ENCODE measurements at places on chromosomes 1 and 21.

- no peak for DNase-seq
Observed at GRCh38 chr1:31640179-31640578, 4.5 kb downstream of the PEF1 start.

DNA sequence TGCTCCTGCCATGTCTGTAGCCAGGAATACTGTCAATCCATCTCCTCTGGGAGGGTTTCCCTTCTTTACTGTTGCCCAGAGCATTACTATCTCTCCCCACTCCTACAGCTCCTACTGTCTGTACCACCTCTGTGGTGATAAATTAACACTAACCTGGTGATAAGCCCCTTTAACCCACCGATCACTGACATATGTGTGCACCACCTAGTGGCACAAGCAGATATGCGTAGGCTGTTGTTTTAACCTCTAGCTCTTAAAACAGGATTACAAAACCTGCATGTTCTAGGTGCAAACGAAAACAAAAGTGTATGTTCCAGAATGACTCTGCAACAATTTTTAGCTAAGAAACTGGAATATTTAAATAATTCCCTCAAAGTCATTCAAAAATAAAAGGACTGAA is 93.9 kb upstream of the BEND5 start:
- peak; percentile 10 for DNase-seq

GRCh38 chr1:234854645-234855039 is 244.7 kb upstream of the IRF2BP2 start:
- DNase-seq, result no peak

- DNase-seq, result no peak
Observed at GRCh38 chr1:204591473-204592090, 75.4 kb downstream of the MDM4 start.

GRCh38 chr1:1680912-1681273 is 11.7 kb downstream of the SLC35E2B start:
- DNase-seq, result peak; percentile 38

GRCh38 chr1:54600947-54601721 is 22.2 kb downstream of the FAM151A start:
- DNase-seq, result no peak

DNA sequence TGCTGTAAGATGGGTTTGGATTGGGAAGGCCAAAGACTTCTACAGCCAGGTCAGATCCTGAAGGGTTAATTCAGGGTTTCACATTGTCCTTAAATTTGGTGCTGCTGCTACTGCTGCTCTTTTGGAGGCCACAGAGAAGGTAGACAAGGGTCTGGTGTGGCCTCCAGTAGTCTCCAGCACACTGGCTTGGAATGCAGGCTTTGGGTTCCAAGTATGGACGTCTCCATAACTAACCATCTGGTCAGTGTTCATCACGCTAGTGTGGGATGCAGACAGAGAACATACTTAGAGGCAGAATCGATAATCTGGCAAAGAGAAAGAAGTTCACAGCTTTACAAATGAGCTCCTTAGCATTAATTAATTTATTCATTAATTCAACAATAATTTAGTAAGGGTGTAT is 154.1 kb downstream of the ZBTB18 start:
- no peak for DNase-seq

- no peak for DNase-seq
Observed at GRCh38 chr1:183215076-183215720, 29.1 kb downstream of the LAMC2 start.

GRCh38 chr1:28378906-28379305 is 9.4 kb downstream of the PHACTR4 start:
- no peak for DNase-seq

- no peak for DNase-seq
Observed at GRCh38 chr1:172354291-172355274, 65.9 kb upstream of the C1orf105 start.

- peak; percentile 31 for DNase-seq
Observed at GRCh38 chr1:25642574-25643108, 26.1 kb downstream of the MAN1C1 start.

DNA sequence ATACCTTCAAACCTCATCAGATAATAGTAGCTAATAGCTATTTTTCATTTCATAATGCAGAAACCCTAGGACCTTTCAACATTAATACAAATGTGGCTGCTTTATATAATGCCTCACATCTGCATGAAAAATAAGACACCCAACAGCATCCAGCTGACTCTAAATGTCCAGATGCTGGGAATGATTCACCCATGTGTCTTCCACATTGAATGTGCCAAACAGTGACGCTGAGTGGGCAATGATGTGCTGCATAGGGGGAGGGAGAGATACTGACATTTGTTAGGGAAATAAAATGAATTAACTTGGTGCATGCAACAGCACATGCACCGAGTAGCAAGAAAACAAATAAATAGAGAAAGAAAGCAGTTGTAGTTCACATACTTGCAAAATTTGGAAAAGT is 199.3 kb downstream of the DSCAM start:
- no peak for DNase-seq

GRCh38 chr1:19426294-19427086 is 58.8 kb downstream of the CAPZB start:
- DNase-seq, result no peak

- peak; percentile 29 for DNase-seq
Observed at GRCh38 chr1:51644533-51645197, 27.8 kb downstream of the OSBPL9 start.

GRCh38 chr1:41420351-41420750 is 59.1 kb downstream of the FOXO6 start:
- DNase-seq, result no peak

GRCh38 chr1:34994878-34995277 is 9.7 kb upstream of the TMEM35B start:
- DNase-seq, result no peak

DNA sequence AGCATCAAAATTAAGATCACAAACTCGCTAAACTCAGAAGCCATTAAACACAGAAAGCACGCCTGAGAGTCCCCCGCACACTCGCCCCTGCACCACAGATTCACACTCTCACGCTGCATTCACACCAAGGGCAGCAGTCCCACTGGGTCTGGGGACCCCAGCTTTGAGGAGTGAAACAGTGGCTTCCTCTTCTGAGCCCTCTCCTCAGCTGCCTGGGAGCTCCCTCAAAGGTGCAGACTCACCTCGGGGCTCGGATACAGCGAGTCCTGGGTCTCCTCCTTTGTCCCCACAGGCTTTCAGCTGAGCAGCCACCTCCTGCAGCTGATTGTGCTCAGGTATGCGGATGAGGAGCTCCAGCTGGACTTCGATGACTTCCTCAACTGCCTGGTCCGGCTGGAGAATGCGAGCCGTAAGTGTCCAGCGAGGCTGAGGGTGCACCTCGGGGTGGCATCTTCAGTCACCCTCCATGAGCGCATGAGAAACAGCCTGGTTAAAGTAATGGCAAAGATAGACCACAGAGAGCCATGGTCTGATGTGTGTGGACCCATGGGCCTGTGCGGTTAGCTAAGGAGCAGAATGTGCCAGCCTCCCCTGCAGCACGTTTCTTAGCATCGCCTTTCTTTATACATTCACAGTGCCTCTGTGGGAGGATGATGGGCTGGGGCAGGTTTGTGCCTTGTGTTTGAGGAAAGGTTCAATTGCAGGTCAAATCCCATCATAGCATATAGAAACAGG is 47.9 kb downstream of the CAPN9 start:
- DNase-seq, result no peak

GRCh38 chr1:45414746-45415145 is 74.5 kb upstream of the MUTYH start:
- DNase-seq, result no peak

DNA sequence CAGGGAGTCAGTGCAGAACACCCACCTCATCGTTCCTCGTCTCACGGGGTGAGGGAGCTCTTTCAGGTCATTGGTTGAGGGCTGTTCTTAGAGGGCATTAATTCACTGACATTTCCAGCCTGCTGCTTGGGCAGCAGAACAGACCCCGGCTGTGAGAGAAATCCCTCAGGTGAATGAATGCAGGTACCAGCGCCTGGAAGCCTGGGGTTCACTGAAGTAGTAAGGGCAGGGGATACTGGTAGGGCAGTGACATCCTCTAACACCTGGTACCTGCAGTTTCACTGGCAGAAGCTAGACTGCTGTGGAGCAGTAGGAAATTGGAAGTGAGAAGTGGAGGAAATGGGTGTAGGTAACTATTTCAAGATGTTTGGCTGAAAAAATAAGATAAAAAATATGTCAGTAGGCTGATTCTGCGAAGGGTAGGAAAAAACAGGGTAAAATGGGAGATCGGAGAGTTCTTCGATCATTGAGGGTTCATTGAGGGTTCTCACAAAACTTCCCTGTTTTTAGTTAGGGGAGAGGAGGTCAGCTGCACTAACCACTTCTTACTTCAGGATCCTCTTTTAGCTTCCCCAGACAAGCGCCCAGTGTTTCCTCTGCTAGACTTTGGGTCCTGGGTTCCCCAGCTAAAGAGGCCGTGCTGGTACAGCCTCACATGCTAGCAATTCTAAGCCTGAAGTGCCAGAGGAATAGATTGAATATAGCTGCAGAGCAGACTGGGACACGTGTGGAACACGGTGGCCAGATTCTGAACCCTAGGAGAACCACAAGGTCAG is 55.2 kb downstream of the RNF220 start:
- no peak for DNase-seq

- no peak for DNase-seq
Observed at GRCh38 chr1:41609166-41609883, 124.8 kb upstream of the EDN2 start.

GRCh38 chr1:186050360-186050759 is 316.2 kb downstream of the HMCN1 start:
- no peak for DNase-seq

- DNase-seq, result no peak
Observed at GRCh38 chr1:28073867-28074266, 14.5 kb downstream of the EYA3 start.

DNA sequence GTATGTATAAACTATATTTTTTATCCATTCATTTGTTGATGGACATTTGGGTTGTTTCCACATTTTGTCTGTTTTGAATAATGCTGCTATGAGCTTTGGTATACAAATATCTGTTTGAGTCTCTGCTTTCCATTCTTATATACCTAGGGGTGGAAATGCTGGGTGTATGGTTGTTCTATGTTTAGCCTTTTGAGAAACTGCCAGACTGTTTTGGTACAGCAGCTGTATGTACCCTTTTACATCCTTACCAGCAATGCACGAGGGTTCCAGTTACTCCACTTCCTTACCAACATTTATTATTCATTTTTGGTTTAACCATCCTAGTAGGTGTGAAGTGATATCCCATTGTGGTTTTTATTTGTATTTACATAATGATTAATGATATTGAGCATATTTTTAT is 13.9 kb downstream of the RASAL2 start:
- no peak for DNase-seq

DNA sequence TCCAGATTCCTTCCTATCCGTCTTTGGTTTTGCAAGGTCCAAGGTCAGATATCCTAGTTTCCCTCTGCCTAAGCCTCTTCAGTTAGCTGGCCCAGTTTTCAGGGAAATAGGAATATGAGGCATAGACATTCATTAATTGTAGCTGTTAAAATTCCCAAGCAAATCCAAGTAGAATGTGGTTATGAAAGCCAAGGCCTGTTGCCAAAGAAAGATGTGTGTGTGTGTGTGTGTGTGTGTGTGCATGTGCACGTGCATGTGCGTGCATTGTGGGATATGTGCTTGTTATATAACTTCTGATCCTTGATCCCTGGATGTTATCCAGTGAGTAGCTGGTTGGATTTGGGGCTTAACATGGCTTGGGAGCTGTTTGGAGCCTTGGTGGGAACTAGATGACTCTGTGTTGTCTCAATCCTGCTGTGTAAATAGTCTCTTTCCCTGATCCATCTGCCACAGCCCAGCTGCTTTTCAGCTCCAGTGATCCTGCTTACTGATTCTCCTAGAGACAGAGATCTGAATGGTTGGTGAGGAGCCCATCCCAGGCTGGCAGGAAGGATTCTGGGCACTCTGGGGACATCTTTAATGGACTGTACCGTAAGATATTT is 70.6 kb upstream of the GCLM start:
- DNase-seq, result peak; percentile 66

DNA sequence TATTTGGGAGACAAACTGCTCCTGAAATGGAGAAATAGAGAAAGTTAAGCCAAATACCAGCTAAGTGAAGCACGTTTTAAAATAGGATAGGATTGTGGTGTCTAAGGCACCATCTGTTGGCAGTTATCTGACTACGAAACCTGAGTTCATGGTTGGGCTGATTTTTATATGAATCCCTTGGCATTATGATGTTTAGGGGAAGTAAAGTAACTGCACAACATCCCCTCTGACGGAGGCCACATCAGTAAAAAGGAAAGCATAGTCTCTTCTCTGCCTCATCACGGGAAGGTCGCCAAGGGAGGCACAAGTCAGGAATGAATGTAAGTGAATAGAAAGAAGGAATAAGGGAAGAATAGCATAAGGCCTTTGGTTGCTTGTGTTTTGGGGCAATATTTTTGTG is 128.0 kb downstream of the PRRX1 start:
- DNase-seq, result no peak

DNA sequence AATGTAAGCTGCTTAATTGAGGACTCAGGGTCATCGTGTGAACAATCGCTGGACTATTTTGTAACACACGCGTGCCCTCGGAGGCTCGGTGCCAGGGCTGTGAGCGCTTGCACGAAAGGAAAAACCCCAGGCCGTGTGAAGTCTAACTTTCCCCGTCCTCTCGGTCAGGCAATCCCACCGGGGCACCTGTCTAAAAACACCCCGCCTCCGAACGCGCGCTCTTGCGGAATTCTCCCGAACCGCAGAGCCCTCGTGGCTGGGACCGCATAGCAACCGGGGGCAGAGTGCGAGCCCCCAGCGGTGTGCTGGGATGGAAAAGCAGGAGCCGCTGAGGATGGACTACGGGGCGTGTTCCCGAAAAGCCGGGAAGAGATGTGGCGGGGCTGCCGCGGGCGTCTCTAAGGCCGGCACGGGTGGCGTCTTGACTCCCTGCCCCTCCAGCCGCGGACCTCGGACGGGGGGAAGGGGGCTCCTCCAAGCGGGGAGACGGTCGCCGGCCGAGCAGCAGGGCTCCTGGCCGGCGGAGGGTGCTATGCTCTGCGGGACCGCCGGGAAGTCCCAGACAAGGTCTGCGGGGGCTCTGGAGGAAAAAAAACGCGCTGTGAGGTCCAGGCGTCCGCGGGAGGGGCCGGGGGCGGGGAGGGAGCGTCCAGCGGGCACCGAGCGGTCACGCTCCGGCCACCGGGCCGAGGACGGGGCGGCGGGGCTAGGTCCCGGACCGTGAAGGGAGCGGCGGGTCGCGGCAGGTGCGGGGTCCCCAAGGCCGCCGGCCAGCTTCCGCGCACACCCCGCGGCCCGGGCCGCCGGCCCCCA is 936 bp downstream of the ZBTB21 start:
- peak; percentile 64 for DNase-seq

DNA sequence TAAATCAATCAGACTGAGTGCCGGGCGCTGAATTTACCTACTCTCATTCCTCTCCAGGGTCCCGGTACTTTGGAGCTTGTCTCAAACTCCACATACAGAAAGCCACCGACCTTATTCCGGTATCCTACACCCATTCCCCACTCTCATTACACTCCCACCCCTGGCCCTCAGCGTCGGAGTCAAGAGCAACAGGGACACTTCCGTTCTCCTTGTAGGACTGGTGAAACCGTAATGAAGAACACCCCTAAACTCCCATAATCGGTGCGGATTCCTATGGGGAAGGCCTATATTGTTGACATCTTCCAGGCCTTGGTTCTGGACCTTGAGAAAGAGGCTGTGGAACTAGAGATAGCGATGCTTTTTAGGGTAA is 798 bp downstream of the ZBED6 start:
- peak; percentile 20 for DNase-seq
